ENCODE measurements at places on chromosomes 16 and 17.
A peak's percentile ranks its signal among the peaks of the same experiment; 100 is the strongest.

- no peak for DNase-seq
Observed at GRCh38 chr17:15929941-15930340, 15.0 kb upstream of the ADORA2B start.

DNA sequence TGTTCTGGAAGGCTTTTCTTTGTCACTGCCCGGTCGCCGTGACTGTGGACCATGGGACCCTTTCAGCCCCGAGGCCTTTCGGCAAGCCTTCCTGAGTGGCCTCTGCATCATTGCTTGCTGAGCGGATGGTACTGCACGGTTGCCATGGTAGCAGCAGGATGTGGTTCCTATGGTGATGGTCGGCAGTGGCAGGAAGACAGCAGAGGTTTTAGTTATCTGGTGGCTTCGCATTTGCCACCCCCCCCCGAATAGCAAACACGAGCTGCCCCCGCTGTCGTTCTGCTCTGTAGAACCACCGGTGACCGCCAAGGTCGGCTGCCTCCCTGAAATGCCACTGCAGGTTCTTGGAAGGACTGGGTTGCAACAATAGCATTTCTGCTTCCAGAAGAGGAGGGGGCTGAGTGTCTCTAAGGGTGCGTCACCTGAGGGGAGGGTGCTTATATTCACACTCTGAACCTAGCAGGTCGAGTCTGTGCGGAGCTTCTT lies 76.6 kb downstream of the CMIP start:
- no peak for DNase-seq

- no peak for DNase-seq
Observed at GRCh38 chr17:36731811-36732210, 130.4 kb downstream of the MRM1 start.

GRCh38 chr17:74125156-74125555 lies 78.3 kb upstream of the RPL38 start:
- DNase-seq, result no peak

DNA sequence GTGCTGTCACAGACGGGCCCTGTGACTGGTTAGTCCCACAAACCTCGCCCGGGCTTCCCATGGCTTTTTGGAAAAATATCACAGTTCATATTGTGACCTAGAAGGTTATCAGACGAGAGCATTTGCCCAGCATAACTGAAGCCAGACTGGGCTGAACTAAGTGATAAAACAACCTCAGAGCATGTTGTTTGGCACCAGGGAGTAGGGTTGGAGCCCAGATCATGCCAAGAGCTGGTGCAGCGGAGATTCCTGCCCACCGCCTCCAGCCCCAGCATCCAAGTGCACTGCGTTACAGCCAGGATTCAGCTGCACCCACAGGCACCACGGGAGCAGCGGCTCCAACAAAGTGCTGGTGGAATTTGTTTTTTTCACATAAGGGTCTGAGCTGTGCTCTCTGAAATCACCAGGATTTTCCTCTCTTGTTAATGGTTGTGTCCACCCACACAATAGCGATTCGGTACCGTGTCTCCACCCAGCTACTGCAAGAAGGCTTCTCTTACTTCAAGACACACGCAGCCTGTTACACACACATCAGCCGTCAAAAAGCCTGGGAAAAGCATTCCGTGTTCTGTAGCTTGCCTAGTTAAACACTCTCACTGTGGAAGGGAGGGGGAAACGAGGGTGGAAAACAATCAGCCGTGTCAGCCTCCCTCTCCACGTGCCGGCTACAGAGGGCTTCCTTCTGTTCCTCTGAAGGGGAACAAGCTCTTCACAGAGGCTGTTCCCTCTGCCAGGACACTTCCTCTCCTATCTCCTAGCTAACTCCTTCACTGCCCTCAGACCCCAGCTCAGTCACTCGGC lies 273.8 kb downstream of the C16orf95 start:
- DNase-seq, result no peak

DNA sequence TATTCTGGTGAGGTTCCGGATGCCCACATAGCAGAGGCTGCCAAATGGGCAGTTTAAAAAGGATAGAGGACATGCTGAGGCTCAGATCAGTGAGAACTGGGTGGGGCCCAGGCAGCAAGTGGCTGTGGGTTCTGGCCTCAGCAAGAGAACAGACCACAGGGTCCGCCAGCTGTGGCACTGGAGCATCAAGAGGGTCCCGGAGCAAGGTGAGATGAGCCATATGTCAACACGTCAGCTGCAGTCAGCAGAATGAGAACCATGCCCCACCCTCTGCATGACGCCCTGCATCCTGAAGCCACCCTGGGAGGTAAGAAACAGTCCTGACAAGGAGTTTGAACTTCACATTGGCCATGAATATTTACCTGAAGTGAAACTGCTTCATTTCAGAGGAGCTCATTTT lies 20.1 kb upstream of the CCL5 start:
- DNase-seq, result no peak

DNA sequence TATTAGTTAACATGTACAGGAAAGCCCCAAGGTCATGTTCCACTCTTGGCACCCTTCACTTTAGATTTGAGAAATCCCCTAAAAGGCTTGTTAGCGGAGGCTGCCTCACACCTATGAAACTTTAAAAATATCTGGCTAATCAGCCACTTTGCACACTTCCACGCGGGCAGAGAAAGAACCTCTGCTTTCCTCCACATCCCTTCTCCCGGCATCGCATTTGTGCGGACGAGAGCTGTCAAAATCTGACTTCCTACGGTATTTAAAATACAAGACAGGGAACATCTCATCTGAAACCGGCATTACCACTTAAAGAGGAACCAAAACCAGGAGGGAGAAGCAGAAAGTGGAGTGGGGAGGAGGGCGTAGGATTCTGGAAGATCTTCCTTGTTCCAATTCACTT lies 422.3 kb downstream of the TMEM114 start:
- DNase-seq, result no peak

- no peak for DNase-seq
Observed at GRCh38 chr17:17115620-17116019, 73.4 kb downstream of the MPRIP start.

GRCh38 chr16:27737513-27737912 lies 187.6 kb downstream of the KATNIP start:
- no peak for DNase-seq

DNA sequence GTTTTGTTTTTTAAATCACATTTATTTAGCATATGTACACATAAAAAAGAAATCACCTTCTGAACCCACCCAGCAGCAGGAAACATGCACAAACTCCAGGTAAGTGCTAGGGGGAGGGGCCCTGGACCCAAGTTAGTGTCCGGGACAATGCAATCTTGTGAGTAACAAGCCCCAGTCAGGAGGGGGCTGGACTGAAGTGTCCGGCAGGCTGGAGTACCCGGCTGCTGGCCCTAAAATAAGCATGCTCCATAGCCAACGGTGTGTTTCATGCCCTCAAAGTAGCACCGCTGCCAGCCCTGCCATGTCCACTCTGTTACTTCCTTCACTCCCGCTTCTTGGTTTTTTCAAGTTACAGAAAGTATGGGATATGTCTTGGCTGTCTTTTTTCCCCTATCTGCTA lies 102.1 kb downstream of the SPAG9 start:
- no peak for DNase-seq

DNA sequence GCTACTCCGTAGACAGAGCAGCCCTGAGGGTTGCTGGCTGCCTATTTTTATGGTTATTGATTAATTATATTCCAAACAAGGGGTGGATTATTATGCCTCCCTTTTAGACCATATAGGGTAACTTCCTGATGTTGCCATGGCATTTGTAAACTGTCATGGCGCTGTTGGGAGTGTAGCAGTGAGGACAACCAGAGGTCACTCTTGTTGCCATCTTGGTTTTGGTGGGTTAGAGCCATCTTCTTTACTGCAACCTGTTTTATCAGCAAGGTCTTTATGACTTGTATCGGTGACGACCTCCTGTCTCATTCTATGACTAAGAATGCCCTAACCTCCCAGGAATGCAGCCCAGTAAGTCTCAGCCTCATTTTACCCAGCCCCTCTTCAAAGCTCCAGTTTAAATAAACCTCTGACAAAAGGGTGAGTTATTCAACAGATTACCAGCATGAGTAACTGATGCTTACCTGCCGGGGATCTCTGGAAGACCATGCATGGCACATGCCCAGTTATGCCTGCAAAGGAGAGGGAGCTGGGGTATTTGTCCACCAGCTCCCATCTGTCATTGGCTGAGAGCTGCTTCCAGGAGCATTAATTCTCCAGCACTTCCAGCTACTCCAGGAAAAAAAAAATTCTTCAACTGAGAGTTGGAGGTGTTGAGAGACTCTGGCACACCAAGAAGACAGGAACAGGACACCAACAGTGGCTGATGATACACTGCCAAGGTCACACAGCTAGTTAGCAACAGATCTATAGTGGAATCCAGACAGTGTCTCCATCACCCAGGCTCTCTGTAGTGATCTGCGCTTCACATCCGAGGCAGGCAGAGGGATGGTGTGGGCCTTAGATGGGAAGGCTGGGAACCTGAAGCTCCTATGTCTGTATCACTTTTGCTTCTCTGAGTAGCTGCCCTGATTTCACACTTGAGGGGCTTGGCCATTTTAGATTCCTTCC lies 36.6 kb upstream of the IL21R start:
- DNase-seq, result no peak

DNA sequence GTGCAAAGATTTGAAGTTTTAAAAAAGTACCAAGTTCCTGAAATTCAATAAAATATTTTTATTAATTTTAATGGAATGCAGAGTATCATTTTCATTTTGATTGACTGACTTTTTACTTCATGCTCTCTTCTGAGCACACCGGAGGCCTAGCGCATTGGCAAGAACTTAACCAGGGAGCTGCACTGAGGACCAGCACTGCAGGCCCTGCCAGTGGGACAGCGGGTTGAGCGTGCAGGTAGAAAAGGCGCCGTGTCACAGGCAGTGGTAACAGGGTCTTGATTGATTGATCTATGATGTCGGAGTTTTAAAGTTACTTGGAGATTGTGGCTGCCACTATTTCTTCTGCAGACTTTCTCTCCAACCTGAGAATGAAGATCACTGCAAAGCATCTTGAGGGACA lies 43.7 kb downstream of the WDR45B start:
- no peak for DNase-seq

- DNase-seq, result no peak
Observed at GRCh38 chr16:62021161-62021581, 15.1 kb downstream of the CDH8 start.

- no peak for DNase-seq
Observed at GRCh38 chr17:1275205-1275961, 4.1 kb upstream of the TRARG1 start.

DNA sequence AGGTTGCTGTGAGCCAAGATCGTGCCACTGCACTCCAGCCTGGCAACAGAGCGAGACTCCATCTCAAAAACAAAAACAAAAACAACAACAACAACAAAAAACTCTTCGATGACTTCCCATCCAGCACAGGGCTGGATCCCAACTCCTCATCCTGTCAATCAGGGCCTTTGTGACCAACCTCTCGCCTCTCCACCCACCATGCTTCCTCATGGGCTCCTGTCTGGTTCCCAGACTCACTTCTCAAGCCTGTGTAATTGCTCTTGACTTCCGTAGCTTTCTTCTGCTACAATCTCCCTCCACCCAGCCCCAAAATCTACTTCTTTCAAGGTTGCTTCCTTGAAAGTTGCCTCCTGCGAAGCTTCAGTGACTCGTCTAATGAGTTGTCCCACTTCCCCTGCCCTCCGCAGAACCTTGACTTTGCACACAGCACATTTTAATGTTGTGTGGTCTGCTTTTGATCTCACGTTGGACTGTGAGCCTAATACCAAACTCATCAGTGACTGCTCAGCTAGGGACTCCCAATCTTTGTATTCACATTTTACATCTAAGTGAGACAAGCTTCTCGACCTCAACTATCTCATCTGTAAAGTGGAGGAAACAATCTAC lies 936 bp upstream of the RASL10B start:
- DNase-seq, result no peak

- no peak for DNase-seq
Observed at GRCh38 chr17:81426393-81427172, 31.3 kb downstream of the BAHCC1 start.

DNA sequence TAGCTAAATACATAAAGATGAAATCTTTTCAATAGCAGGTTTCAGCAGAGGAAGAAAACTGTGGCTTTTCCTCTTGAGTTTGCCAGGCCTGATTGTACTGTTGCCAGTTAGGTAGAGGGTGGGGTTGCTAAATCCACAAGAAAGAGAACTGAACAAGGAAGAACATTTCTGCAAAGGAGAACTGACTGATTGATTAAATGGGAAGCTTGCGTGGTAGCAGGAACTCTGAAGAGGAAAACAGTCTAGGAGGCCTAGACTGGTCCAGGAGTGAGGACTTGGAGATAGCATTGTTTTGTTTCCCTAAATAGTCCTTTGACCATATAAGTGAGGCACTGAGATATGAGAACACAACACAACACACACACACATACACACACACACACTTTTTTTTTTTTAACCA lies 18.8 kb downstream of the LRRC36 start:
- no peak for DNase-seq

- no peak for DNase-seq
Observed at GRCh38 chr16:69852815-69853214, 90.7 kb downstream of the WWP2 start.

- no peak for DNase-seq
Observed at GRCh38 chr17:77410470-77410869, 269.7 kb downstream of the SEC14L1 start.

GRCh38 chr16:89458551-89458950 lies 31.8 kb downstream of the ANKRD11 start:
- no peak for DNase-seq

- no peak for DNase-seq
Observed at GRCh38 chr17:16870253-16871245, 101.4 kb downstream of the TNFRSF13B start.

DNA sequence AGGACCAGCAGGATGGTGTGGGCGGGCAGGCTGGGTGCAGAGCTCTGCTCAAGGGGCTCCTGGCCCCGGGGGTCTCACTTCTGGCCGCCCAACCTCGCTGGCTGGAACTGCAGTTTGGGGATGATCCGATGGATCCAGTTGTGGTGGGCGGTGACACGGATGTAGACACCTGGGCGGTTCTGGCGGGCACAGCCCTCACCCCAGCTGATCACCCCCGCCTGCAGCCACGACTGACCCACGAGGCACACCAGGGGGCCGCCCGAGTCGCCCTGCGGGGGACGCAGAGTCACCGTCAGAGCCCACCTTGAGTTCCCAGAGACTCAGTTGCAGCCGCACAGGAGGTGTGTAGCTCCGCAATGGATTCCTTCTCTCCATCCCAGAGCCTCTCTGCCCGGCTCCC lies 7.5 kb downstream of the PRSS27 start:
- DNase-seq, result no peak

- peak; percentile 74 for DNase-seq
Observed at GRCh38 chr17:601244-601925, 113.3 kb downstream of the VPS53 start.

- no peak for DNase-seq
Observed at GRCh38 chr17:60231691-60232090, 81.9 kb downstream of the CA4 start.

- no peak for DNase-seq
Observed at GRCh38 chr16:20881503-20881878, 18.7 kb downstream of the DCUN1D3 start.

GRCh38 chr17:78818932-78819331 lies 21.7 kb downstream of the USP36 start:
- DNase-seq, result no peak

DNA sequence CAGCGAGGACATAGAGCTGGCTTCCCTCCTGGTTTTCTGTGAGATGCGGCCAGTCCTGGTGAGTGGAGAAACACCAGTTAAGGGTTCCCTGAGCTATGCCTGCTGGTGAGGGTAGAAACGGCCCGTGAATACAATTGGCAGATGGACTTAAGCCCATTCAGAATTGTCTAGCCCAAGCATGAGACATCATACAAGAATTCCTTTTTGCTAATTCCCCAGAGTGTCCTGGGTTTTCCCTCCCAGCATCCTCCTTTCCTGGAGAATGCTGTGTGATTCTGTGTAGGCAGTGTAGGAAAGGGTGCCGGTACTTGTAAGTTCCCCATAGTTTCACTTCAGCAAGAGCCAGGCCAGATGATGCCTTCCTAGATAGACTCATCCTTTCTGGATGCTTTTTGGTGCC lies 65.1 kb downstream of the SDR42E1 start:
- DNase-seq, result peak; percentile 39
